NCI-H526 treated with DMSO at 0.1 percent for 48 hours (cell line): ENCODE measurements at places on chromosomes 2 and 18.

DNA sequence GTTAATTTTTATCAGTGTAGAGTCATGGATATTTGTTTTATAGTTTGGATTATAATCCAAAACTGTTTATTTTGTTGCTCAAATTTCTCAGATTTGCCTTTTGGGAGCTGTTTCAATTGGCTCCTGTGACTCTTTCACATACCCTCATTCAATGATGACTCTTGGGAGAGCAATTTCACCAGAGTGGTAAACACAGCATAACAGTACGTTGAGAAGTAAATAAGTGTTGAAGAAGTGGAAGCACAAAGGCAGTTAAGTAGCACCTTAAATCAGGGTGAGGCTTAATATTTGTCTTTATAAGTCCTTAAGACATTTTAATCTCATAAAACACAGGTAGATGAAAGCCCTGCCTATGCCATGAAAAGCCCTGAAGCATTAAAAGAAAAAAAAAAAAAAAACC, 17.1 kb upstream of the SLC39A10 start:
- DNase-seq, result no peak

- DNase-seq, result peak; percentile 52
Measured at GRCh38 chr2:144183727-144184126, 336.2 kb downstream of the ZEB2 start.

GRCh38 chr18:27668158-27668557, 483.1 kb upstream of the CHST9 start:
- no peak for DNase-seq

DNA sequence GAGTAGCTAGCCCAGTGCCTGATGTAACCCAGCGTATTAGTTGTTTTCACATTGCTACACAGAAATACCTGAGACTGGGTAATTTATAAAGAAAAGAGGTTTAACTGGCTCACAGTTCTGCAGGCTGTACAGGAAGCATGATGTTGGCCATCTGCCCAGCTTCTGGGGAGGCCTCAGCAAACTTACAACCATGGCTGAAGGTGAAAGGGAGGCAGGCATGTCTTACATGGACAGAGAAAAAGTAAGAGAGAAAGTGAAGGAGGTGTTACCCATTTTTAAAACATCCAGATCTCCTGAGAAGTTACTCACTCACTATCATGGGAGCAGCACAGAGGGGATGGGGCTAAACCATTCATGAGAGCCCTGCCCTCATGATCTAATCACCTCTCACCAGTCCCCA, 6.1 kb upstream of the CYRIA start:
- no peak for DNase-seq

DNA sequence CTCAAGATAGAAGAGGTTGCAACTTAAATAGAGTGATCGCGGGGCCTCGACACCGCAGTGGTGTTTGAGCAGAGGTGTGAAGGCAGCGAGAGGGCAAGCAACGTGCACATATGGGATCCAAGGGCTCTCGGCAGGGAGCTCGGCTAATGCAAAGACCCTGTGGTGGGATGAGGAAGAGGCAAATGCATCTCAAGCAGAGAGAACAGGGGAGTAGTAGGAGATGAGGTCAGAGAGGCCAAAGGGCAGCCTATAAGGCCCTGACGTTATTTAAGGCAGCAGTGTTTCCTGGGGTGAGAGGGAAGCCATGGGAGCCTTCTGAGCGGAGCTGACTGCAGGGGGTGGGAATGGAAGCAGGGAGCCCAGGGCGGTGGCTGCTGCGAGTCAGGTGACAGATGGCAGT, 74.5 kb downstream of the MRPS9 start:
- DNase-seq, result no peak

DNA sequence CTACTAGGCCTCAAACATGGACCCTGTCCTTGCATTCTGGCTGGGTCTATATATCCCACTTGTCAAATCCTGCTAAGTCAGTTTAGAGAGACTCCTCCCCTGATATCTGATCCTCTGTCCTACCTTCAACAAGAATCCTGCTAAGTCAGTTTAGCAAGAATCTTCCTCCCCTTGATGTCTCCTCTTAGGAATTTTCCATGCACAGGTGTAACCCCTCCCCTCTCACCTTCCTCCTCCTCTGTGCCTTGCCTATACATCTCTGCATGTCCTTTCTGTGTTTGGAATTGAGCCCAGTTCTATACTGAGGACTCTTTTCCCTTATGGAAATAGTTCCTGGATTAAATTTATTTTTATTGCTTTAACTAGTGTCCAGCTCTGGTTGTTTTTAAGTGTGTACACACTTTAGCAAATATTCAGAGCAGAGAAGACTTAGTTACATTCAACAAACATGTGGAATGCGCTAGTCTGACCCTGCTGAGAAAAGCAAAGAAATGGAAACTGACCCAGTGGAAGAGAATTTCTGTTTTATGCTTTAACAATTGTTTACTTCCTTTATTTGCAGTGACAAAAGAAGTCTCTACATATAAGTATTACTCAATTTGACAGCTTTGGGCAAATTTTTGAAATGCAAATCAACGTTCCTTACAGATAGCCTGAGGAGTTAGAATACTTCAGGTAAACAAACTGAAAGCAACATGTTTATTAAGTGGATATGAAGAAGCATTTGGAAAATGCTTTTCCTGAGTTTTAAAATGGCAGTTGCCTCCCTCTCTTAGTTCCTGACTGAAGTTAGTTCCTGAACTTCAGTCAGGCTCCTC, 80.6 kb downstream of the RIT2 start:
- no peak for DNase-seq

- no peak for DNase-seq
Measured at GRCh38 chr18:4211111-4211837, 243.8 kb downstream of the DLGAP1 start.

- DNase-seq, result no peak
Measured at GRCh38 chr2:235575904-235576303, 82.1 kb downstream of the AGAP1 start.

DNA sequence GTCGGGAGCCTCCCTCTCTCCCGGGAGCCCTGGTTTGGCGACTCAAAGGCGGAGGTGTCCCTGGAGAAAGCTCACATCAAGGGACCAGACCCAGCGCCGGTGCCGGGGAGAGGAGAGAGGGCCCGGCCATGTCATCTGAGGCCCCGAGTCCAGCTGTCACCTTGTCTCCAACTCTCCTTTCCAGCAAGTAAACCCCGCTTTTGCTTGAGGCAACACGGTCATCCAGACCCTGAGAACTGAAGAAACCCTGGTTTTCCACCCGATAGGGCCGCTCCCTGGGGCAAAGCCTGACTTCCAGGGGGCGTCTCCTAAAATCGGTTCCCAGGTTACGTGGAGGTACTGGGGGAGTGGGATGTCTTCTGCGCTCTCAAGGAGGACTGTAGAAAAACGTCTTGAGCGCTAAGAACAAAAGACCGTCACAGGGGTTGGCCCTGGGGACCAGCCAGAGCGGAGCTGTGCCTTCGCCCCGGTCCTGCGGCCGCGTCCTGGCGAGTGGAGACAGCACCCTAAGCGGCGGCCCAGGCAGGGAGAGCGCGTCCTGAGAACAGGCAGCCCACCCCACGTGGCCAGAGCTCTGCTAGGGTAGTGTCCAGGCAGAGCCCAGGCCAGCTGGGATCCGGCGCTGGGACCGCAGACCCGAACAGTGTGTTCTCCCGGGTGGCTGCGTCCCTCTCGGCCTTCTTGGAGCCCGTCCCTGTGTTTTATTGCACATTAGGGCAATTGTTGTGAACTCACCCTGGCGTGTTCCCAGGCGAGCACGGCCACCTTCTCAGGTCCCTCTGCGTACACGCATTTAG, 55.7 kb downstream of the TMEM18 start:
- no peak for DNase-seq

GRCh38 chr2:84858123-84858522, 22.8 kb downstream of the TRABD2A start:
- DNase-seq, result no peak

DNA sequence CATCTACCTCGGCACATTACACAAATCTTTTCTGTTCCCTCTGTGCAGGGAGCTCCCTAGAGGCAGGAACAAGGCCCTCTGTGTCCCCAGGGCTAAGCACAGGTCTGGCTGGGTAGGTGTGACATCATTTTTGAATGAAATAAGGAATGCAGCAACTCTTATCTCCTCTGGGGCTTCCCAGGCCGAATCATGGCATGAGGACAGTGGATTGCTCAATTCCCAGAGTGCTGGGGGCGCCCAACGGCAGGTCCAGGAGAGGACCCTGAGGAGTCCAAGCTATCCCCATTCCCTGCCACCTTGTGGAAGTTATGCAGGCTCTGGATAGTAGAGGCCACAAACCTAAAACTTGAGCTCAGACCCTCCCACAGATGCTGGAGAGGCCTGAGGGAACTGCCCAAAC, 158.0 kb upstream of the RAB6C start:
- no peak for DNase-seq

DNA sequence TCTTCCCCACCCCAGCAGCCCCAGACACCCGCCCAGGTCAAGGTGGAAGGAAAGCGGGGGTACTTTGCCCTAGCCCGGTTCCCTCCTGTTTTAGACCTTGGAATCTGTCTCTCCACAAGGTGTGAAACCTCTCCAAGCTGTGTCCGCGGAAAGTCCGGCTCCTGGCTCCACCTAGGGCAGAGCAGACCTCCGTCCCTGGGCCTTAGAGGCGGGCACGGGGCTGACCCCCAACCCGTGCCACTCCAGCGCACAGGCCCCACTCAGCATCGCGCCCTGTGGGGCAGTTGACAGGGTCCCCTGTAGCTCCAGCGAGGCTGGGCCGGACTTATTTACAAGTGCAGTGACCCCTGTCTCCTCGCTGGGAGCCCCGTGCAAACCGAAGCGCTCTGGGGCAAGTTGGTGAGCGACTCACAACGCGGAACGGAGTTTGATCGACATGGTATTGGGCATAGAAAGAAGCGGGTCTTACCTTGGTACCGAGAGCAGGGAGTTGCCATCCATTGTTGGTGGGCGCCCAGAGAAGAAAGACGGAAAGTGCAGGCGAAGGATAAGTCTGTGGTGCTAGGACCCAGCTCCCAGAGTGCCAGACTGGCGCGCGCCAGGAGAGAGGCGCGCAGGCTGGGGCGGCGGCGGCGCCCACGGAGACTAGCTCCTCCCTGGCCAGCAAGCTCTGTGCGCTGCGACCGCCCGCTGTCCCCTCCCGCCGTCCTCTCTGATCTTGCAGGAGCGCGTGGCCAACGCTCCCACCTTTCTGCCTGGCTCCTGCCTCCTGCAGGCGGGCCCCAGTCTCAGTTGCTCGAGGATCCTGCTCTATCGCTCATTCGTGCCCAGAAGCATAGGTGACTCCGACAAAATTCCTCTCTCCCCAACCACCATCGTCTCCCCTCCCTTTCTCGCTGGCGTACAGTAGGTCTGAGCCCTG, at the start of gene SPHKAP:
Gene SPHKAP, minus strand, starts transcription at position 590 of the 922 bp plus-strand sequence. Its CDS starts 89 bp downstream, at position 501.
- DNase-seq, result no peak

GRCh38 chr2:60641811-60642788, 88.6 kb upstream of the BCL11A start:
- DNase-seq, result no peak

DNA sequence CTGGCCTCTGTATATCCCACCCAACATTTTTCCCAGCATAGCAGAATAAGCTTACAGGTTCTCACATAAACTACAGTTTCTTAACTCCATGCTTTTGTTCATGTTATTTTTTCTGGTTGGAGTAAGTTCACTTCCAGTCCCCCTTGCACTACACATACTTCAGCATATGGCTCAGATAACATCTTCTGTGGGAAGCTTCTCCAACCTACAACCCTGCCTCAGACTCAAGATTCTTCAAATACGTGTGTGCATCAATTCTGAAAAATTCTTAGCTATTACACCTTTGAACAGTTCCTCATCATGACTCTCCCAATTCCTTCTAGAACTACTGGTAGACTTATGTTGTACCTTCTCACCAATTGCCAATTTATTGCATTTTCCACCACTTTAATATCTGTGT, 7.5 kb upstream of the CPLX4 start:
- no peak for DNase-seq

GRCh38 chr2:161068670-161069069, 91.6 kb upstream of the TANK start:
- DNase-seq, result no peak

DNA sequence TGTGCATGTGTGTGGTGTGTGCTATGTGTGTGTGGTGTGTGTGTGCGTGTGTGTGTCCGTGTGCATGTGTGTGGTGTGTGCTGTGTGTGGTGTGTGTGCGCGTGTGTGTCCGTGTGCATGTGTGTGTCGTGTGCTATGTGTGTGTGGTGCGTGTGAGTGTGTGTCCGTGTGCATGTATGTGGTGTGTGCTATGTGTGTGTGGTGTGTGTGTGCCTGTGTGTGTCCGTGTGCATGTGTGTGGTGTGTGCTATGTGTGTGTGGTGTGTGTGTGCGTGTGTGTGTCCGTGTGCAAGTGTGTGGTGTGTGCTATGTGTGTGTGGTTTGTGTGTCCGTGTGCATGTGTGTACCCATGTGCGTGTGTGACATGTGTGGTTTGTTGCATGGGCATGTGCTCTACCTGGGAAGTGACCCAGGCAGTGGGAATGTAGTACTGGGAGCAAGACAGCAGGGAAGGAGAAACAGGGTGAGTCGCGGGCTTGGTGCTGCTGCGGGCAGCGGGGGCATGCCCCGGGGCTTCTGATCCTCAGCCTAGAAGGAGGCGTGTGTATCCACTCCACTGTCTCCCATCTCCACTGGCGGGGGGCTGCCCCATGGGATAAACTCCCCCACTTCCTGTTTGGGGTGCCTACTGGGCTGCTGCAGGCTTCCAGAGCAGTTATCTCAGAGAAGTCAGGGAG, 7.6 kb upstream of the OTOS start:
- no peak for DNase-seq

DNA sequence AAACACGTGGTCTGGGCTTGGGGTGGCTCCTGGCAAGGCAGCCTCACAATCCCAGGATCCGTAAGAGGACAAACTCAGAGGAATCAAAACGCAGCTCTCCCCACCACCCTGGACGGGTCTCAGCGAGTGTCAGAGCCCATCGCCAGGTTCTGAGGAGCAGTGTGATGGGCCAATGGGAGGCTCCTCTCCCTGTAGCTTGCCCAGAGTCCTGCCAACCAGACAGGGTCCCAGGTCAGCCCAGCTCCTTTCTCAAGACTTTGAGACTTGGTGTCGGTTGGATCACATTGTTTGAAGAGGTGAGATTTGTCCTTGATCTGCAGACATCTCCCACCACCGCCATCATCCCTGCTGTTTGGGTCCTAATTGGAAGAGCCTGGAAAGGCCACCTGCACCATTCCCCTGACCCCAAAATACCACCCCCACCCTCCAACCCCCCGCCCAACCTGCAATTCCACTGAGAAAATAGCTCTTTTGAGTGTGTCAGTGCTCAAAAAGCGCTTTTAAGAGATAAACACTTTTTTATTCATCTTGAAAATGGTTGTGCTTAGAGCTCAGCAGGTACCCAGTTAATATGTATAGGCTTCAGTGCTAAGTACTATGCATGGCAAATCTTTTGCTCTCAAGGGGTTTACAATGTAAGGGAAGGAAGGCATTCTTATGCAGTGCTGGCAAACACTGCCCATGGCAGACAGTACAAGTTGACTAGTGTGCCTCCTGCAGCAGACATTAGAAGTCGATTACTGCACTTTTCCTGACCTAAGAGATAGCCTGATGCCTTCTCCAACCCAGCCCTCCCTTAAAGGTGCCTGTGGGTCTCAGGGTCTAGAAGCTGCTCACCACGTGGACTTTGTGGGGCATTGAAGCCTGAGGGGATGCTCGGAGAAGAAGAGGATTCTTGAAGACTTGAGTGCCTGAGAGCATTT, 50.6 kb downstream of the GLI2 start:
- DNase-seq, result no peak

- no peak for DNase-seq
Measured at GRCh38 chr2:238173692-238174091, 14.9 kb downstream of the ERFE start.

- no peak for DNase-seq
Measured at GRCh38 chr18:7902399-7902839, 335.3 kb downstream of the PTPRM start.
